ENCODE measurements at places on chromosomes 6 and 20. TPM values are rescaled to one million over a fixed set of nuclear protein-coding genes. Genes with fewer than 3 reads are reported as not detected.
A peak's percentile ranks its signal among the peaks of the same experiment; 100 is the strongest.

RING1 gene
- total RNA-seq, result 16.4 TPM

DUSP15 gene
- total RNA-seq, result 2.5 TPM

TFAP2B gene
- 16.7 TPM for total RNA-seq

ADGRF5 gene
- 0.30 TPM for total RNA-seq

SLC17A1 gene
- not detected for total RNA-seq

DNA sequence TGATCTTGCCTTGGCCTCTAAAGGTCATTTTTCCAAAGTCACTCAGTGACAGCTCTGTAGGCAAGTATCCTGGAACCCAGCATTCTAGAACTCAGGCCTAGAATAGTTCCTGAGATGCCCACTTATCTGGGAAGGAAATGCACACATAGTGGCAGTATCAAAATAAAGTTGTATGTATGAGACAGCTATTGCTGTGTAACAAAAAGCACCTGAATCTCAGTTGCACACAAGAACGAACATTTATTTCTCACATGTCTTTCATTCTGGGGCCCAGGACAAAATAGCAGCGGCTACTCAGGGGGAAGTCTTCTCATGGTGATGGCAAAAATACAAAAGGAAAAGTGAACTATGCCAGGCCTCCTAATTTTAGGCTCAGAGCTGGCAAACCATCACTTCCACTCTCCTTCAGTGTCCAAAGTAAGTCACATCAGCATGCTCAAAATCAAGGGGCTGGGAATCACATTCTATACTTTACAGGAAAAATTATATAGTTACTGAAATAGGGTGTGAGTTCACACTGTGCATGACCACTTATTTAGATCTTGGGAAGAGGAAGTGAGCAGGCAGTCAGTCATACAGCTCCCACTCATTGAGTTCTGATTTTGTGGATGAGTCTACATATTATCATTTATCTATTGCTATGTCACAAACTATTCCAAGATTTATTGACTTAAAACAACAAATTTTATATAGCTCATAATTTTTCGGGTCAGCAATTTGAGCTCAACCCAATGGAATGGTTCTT is 133.7 kb upstream of the RIN2 start:
- peaks cover 54% of the 10 kb centered on the region for H3K4me1 ChIP-seq
- no peaks in the 10 kb centered on the region for H3K36me3 ChIP-seq
- DNase-seq, result no peak
- H3K27ac ChIP-seq, result peak overlapping the region; percentile 89

DNA sequence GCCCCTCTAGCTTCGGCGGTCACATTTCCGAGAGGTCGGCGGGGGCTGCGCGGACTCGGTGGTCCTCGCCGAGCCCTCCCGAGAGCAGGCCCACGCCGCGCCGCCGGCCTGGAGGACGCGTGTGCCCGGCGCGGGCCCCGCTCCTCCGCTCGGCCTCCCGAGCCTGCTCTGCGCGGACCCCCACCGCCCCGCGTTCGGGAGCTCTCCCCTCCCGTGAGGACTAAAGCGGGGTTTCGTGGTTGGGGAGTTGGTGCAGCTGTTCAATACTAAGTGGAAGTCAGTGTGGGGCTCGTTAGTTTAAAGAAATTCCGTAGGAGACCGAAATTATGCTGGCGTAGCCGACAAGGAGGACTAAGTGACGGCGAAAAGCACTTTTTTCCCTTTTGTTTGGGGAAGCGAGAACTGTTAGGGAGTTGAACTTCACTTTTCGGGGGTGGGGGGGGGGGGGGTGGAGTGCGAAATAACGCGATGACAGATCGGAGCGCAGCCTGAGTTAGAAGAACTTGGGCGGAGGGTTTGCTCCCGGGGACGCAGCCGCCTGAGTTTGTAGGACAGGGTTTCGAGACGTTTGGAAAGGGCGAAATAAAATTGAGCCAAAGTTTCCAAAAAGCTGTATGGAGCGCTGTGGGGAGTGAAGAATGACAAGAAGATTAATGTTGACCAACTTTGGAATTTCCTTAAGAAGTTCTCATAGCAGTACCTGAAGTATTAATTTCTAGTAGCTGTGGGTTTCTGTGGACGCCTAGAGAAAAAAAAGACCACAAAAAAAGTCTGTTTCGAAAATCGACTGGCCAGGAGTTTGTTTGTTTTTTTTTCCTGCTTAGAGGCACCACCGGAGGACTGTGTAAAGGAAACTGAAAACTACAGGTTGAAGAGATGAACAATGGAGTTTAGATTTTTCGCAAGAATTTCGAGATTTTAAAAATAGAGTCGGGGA is 1.4 kb downstream of the QKI start:
- no peaks in the 10 kb centered on the region for H3K27me3 ChIP-seq
- H3K36me3 ChIP-seq, result peaks cover 4% of the 10 kb centered on the region
- peaks cover 26% of the 10 kb centered on the region for H3K4me1 ChIP-seq
- H3K27ac ChIP-seq, result peak overlapping the region; percentile 73
- H3K4me3 ChIP-seq, result peak overlapping the region; percentile 95

- H3K36me3 ChIP-seq, result no peaks in the 10 kb centered on the region
- H3K27me3 ChIP-seq, result peaks cover 85% of the 10 kb centered on the region
- no peak for DNase-seq
- H3K27ac ChIP-seq, result no peak overlapping the region
- no peaks in the 10 kb centered on the region for H3K4me1 ChIP-seq
Observed at GRCh38 chr20:63087872-63088680, 81.3 kb upstream of the BHLHE23 start.

DNA sequence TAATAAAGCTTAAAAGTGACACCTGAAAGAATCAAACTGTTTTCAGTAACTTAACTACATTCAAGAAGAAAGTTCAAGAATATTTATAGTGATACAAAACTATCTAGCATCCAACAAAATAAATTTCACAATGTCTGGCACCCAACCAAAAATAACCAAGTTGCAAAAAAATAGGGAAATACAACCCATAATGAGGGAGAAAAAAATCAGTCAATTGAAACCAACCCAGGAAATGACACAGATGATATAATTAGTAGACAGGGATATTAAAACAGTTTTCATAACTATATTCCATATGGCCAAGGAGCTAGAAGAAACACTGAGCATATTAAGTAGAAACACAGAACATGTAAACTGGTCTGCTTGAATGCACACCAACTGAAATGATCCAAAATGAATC is 120.2 kb upstream of the BEND3 start:
- no peak overlapping the region for H3K27ac ChIP-seq
- DNase-seq, result no peak
- no peaks in the 10 kb centered on the region for H3K36me3 ChIP-seq
- no peaks in the 10 kb centered on the region for H3K4me1 ChIP-seq
- no peaks in the 10 kb centered on the region for H3K27me3 ChIP-seq

DNA sequence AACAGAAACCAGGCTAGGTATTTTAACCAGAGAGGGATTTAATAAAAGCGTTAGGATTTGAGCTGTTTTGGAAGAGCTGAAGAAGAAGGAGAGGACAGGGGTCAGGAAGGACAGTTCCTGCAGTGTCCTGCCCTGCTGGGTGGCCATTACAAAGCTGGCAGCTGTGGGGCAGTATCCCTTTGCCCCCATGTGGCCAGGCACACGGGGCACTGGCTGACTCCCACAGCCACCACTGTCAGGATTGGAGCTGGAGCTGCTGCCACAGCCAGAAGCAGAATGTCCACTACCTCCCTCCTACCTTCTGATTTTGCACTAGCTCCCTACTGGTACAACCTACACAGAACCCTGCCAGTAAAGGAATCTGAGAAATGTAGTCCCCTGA is 46.5 kb downstream of the SLC22A3 start:
- no peaks in the 10 kb centered on the region for H3K36me3 ChIP-seq
- H3K4me1 ChIP-seq, result no peaks in the 10 kb centered on the region
- no peak overlapping the region for H3K27ac ChIP-seq
- DNase-seq, result no peak
- H3K27me3 ChIP-seq, result 0 out of 2 replicates have a peak, but pooled peaks cover 2% of the 10 kb centered on the region

DNA sequence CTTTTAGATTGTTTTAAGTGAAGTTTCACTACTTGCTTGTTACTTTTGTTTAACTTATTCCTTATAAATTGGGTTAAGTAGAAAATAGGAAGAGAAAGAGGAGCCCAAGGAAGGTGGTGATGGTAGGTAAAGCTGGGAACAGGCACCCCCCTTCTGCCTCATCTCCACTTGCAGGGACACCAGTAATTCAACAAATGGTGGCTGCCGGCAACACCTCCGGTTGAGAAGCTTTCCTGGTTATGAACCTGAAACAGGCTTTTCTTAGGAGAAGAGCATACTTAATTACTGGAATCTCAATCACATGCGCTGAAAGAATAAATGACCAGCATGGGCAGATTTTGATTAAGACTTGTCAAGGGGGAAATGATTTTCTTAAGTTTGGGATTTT is 158.9 kb upstream of the ZNF217 start:
- no peak overlapping the region for H3K4me3 ChIP-seq
- no peak overlapping the region for H3K27ac ChIP-seq
- peaks cover 28% of the 10 kb centered on the region for H3K4me1 ChIP-seq
- no peaks in the 10 kb centered on the region for H3K36me3 ChIP-seq
- H3K27me3 ChIP-seq, result no peaks in the 10 kb centered on the region

GRCh38 chr6:13349811-13350506 is 21.6 kb upstream of the TBC1D7 start:
- H3K27me3 ChIP-seq, result no peaks in the 10 kb centered on the region
- H3K4me1 ChIP-seq, result peaks cover 8% of the 10 kb centered on the region
- H3K4me3 ChIP-seq, result no peak overlapping the region
- no peak overlapping the region for H3K27ac ChIP-seq

DNA sequence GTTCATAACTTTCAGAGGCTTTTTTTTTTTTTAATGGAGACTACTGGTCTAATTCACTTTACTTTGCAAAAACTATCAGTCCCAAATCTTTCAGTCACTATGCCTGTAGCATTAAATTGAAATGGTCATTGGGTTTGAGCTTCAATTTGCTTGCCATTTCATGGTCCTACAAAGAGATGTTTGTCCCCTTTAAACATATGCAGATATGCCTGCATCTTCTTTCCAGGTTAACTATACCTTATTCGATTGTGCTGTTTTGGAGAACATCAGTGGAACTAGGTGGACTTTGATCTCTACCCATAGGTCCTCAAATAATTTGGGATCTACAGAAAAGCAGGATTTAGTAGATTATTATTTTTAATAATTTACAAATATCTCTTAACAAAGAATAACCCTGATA is 4.6 kb downstream of the POU3F2 start:
- no peak overlapping the region for H3K4me3 ChIP-seq
- H3K27ac ChIP-seq, result no peak overlapping the region
- no peak for DNase-seq
- no peaks in the 10 kb centered on the region for H3K36me3 ChIP-seq

DNA sequence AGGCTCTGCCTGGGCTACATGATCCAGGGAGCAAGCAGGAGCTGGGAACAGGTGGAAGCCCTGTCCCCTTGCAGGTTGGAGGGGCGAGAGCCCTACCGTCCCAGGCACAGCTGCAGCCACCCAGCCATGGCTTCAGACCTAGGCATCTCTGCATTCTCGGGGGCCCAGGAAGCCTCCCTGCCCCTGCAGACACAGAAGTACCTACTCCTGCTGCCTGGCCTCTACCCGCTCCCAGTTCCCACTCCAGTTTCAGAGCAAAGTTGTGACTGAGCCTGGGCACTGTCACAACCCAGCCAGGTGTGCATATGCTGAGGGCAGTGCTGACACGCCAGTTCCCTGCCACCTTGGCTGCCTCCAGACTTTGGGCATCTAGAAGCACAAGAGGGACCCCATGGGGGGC is 645.9 kb downstream of the HTR1B start:
- no peak overlapping the region for H3K27ac ChIP-seq
- H3K27me3 ChIP-seq, result no peaks in the 10 kb centered on the region
- no peaks in the 10 kb centered on the region for H3K4me1 ChIP-seq
- no peaks in the 10 kb centered on the region for H3K36me3 ChIP-seq
- DNase-seq, result no peak

DNA sequence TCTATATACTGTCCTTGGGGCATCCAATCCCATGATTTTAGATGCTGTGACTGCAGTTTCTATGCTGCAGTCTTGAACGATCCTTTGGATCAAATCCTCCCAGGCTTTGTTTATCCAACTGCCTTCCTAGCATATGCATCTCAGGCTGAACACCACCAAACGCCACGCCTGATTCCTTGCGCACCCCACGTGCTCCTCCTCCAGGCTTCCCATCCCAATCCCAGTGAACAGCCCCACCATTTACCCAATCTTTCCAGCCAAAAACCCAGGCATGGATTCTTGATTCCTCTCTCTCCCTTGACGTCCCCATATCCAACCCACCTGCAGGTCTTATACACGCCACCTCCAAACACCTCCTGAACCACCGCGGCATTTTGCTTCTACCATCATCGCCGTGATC is 7.8 kb downstream of the PDE10A start:
- H3K27ac ChIP-seq, result no peak overlapping the region
- H3K4me1 ChIP-seq, result no peaks in the 10 kb centered on the region
- 0 out of 2 replicates have a peak, but pooled peaks cover 2% of the 10 kb centered on the region for H3K36me3 ChIP-seq
- H3K27me3 ChIP-seq, result no peaks in the 10 kb centered on the region

DNA sequence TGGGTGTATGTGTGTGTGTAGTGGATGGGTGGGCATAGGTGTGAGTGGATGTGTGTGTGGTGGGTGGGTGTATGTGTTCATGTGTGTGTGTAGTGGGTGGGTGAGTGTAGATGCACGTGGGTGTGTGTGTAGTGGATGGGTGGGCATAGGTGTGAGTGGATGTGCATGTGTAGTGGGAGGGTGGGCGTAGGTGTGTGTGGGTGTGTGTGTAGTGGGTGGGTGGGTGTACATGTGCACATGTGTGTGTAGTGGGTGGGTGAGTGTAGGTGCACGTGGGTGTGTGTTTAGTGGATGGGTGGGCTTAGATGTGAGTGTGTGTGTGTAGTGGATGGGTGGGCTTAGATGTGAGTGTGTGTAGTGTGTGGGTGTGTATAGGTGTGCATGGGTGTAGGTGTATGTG is 104.4 kb downstream of the MYLK4 start:
- H3K27me3 ChIP-seq, result no peaks in the 10 kb centered on the region
- H3K27ac ChIP-seq, result no peak overlapping the region
- no peak overlapping the region for H3K4me3 ChIP-seq
- H3K4me1 ChIP-seq, result no peaks in the 10 kb centered on the region
